GM23248 (cell line): ENCODE measurements at places on chromosomes 12 and 14. TPM values are rescaled to one million over a fixed set of nuclear protein-coding genes. Genes with fewer than 3 reads are reported as not detected.

The C12orf42 gene
- total RNA-seq = not detected in 2 replicates

DNA sequence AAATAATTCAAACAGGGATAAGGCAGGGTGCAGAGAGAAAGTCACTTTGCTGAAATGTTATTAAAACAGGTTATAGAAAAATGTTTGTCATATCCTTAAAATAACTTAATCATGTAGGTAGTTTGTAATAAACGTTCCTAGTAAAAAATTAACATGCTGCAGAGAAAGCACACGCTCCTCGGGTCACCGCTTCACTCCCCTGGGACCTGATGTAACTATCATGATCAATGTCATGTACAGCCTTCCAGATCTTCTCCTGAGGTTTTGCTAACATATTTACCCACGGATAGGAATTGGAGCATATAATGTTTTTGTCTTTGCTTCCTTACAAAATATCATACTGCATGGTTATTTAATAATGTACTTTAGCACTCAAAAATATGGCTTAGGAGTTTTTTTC, 285.1 kb upstream of the TMEM132C start:
- no peak overlapping the region for H3K4me3 ChIP-seq
- H3K4me1 ChIP-seq = no peaks in the 10 kb centered on the region
- H3K27ac ChIP-seq = no peak overlapping the region
- H3K36me3 ChIP-seq = no peaks in the 10 kb centered on the region

- no peak for DNase-seq
- no peaks in the 10 kb centered on the region for H3K4me1 ChIP-seq
- no peaks in the 10 kb centered on the region for H3K27me3 ChIP-seq
- H3K4me3 ChIP-seq = no peak overlapping the region
Observed at GRCh38 chr12:118467641-118468305, 91.4 kb downstream of the SUDS3 start.

The DDX54 gene
- total RNA-seq = 34.9 and 44.5 TPM in 2 replicates

- DNase-seq = no peak
- H3K27me3 ChIP-seq = no peaks in the 10 kb centered on the region
- no peaks in the 10 kb centered on the region for H3K36me3 ChIP-seq
- no peak overlapping the region for H3K4me3 ChIP-seq
- H3K27ac ChIP-seq = no peak overlapping the region
Observed at GRCh38 chr12:104953323-104953722, 4.8 kb downstream of the SLC41A2 start.

DNA sequence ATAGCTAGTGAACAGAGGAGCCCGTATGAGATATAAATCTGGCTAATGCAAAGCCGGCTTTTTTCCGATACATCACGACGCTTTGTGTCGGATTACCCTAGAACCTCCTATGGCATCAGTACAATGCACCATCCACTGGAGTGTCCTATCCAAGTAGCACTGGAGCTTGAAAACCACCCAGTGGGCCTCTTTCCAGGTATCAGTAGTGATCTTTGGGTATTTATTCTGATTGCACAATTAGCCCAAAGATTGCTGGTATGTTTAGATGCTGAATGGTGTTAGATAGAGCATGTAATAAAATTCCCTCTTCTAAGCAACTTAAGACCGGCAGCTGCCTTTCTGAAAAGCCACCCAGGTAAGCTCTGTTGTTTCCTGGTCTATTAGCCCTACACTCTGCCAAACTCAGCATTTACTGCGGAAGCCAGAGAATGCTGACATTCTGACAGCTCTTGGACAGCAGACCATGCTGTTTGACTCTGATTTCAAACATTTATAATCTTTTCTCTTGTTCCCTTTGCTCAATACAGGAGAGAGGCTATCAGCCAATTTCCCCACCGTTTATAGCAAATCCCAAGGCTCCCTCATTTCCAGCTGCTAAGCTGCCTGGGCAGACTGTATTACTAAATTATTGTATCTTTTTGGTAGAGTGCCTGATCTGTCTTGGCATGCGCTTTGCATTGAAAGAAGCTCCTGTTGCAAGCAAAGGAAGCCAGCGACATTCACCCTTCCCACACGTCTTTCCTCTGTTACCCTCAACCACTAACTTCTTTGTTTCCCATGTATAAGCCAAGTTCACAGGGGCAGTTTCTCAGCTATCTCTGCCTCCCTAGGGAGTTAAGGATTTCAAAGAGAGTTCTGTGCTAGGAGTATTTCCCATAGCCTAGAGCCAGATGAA, 388.3 kb upstream of the GARIN6 start:
- no peak for DNase-seq
- no peak overlapping the region for H3K27ac ChIP-seq
- H3K36me3 ChIP-seq = no peaks in the 10 kb centered on the region
- H3K4me1 ChIP-seq = no peaks in the 10 kb centered on the region

DNA sequence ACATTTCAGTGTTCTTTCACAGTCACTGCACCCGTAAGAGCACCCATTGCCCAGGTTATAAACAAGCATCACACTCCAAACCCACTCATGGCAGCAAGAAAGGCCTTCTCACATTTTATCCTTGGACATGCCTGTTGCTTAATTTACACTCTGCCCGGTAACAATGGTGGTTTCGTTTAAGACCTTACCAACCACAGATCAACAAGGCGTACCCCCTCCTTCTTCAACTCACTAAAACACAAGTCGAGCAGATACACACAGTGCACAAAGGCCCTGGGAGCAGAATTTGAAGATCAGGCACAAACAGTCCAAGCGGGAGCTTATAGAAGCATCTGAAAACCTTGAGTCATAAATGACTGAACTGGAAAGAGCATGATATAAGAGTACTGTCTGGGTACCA, 98.1 kb downstream of the GALC start:
- DNase-seq = no peak
- H3K27me3 ChIP-seq = no peaks in the 10 kb centered on the region
- H3K4me1 ChIP-seq = no peaks in the 10 kb centered on the region
- H3K4me3 ChIP-seq = no peak overlapping the region
- no peak overlapping the region for H3K27ac ChIP-seq

GRCh38 chr12:124422142-124422569, 127.3 kb downstream of the RFLNA start:
- peak overlapping the region; percentile 53 for H3K4me3 ChIP-seq
- H3K36me3 ChIP-seq = peaks cover 19% of the 10 kb centered on the region
- H3K4me1 ChIP-seq = peaks cover 20% of the 10 kb centered on the region
- H3K27me3 ChIP-seq = no peaks in the 10 kb centered on the region

- no peaks in the 10 kb centered on the region for H3K36me3 ChIP-seq
- peaks cover 8% of the 10 kb centered on the region for H3K4me1 ChIP-seq
- no peak overlapping the region for H3K27ac ChIP-seq
- no peaks in the 10 kb centered on the region for H3K27me3 ChIP-seq
Observed at GRCh38 chr14:50791201-50791600, 39.8 kb downstream of the NIN start.

DNA sequence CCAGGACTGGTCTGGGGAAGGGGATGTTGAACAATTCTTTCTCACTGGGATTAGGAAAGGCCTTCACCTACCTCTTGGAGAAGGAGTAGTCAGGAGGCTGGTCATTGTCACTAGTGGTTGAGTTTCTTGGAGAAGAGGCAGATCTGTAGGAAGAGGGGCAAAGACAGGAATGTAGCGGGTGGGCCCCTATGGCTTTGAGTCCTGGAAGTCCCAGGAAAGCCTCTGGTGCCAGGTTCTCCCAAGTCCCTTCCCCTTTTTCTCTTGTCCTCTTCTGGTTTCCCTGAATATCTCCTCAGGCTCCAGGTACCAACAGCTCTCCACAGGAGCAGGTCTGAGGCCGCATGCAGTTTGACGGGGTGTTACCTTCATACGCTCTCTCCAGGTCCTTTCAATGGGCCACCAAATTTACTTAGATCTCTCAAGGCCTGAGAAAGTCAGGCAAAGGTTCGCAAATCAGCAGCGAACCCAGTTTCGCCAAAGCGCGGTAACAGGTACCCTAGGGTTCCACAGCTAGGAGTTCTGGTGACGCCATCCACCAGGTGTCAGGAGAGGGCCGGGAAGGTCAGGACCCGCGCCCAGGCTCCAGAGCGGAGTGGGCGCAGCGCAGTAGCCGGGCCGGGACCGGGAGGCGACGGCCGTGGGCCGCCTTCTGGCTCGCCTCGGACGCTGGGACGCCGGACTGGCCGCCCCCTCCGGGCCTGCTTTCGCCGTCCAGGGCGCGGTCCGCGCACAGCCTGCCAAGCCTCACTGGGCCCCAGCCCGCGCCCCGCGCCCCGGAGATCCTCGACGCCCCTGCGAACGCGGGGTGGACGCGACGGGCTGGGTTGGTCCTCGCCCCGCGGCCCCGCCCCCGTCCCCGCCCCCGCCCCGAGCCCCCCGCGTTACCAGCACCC, 795 bp downstream of the SMAGP start:
- H3K27me3 ChIP-seq = no peaks in the 10 kb centered on the region
- H3K36me3 ChIP-seq = no peaks in the 10 kb centered on the region
- peak overlapping the region; percentile 78 for H3K4me3 ChIP-seq
- peak; percentile 63 for DNase-seq
- peaks cover 14% of the 10 kb centered on the region for H3K4me1 ChIP-seq
- H3K27ac ChIP-seq = no peak overlapping the region

GRCh38 chr12:49188916-49189367, at the start of gene TUBA1A:
TUBA1A (minus strand) TSS chr12:49189080; CDS start chr12:49188979, 101 bp downstream.
- H3K27ac ChIP-seq = peak within 1 kb of the TSS; percentile 98
- peaks cover 22% of the 10 kb centered on the region for H3K36me3 ChIP-seq
- H3K4me1 ChIP-seq = peaks cover 16% of the 10 kb centered on the region; the same call in 1 of the 2 replicates
- H3K27me3 ChIP-seq = no peaks in the 10 kb centered on the region
- peak; percentile 98 for DNase-seq
- peak within 1 kb of the TSS; percentile 94 for H3K4me3 ChIP-seq

The ENDOU gene
- total RNA-seq = 0.22 TPM in 1 of 2 replicates, not detected in the other

DNA sequence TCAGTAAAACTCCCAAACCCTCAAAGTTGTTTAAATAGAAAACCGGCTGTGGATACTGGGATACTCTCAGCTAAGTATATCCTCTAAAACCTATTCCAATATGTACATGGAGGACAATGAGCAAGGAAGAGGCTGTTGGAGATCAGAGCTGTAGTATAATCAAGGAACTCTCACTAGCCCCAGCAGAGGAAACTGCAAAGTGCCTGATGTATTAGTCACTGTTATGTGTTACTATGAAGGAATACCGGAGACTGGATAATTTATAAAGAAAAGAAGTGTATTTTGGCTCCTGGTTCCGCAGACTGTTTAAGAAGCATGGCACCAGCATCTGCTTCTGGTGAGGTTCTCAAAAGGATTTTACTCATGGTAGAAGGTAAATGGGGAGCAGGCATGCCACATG, 65.6 kb upstream of the RPL10L start:
- H3K4me1 ChIP-seq = no peaks in the 10 kb centered on the region
- no peak overlapping the region for H3K4me3 ChIP-seq
- no peaks in the 10 kb centered on the region for H3K36me3 ChIP-seq
- no peak overlapping the region for H3K27ac ChIP-seq
- no peaks in the 10 kb centered on the region for H3K27me3 ChIP-seq
